Astrocyte (in vitro differentiated cells and primary cell): ENCODE measurements at places on chromosomes 6 and 20.

GRCh38 chr20:59004763-59005522 lies 2.1 kb downstream of the CTSZ start:
- no peak for DNase-seq

DNA sequence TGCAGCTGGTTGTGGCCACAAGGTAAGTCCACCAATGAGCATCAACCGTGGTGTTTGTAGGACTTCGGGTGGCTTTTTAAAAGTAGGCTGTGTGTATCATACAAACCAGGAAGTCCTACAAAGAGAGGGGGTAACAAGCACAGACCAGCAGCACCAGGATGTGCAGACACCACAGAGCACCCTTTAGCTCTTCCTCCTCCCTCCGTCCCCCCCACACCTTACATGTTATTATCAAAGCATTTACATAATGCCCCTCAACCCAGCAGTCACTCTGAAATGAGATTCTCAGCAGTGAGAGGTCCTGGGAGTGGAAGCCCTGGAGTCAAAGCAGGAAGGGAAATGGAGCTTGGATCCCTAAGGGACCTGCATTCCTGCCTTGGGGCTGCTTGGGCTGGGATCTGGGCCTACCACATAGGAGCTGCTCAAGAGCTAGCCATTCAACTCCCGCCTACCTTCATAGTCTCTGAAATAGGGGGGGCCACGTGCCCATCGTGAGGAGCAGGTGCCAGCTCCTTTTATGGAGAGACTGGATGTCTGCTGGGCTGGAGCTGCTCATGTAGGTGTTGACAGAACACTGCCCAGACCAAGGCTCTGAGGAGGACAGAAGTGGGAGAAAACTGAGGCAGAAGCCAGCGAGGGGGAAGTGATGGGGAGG lies 90.6 kb downstream of the PSMB1 start:
- no peak for DNase-seq

DNA sequence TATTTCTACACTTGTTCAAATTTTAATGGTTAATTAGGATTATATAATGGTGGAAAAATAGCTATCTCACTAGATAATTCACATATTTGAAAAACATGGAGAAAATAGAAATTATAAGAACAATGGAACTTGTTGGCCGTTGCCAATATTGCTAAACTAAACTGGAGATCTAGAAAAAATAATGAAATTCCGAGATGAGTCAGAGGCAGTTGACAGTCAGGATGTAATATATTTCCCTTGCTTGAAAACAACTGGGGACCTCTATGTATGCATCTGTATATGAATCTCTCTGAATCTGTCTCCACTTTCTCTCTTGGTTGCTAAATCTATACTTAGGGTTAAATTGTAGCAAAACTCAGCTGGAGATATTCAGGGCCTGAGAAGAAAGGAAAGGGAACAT lies 1108.2 kb upstream of the GJE1 start:
- no peak for DNase-seq

GRCh38 chr6:46719099-46719498 lies 16.1 kb downstream of the PLA2G7 start:
- DNase-seq, result peak; percentile 87

- peak; percentile 42 for DNase-seq
Measured at GRCh38 chr6:68777956-68778355, 142.9 kb downstream of the ADGRB3 start.

GRCh38 chr6:46746696-46747095 lies at the start of gene ANKRD66:
Gene ANKRD66 (plus strand): TSS chr6:46746933. CDS start chr6:46751949, 5,016 bp downstream.
- DNase-seq, result no peak
